ENCODE measurements at places on chromosomes 7 and 10.
A peak's percentile ranks its signal among the peaks of the same experiment; 100 is the strongest.

- DNase-seq = peak; percentile 74
Observed at GRCh38 chr10:15209827-15210509, 41.5 kb upstream of the NMT2 start.

DNA sequence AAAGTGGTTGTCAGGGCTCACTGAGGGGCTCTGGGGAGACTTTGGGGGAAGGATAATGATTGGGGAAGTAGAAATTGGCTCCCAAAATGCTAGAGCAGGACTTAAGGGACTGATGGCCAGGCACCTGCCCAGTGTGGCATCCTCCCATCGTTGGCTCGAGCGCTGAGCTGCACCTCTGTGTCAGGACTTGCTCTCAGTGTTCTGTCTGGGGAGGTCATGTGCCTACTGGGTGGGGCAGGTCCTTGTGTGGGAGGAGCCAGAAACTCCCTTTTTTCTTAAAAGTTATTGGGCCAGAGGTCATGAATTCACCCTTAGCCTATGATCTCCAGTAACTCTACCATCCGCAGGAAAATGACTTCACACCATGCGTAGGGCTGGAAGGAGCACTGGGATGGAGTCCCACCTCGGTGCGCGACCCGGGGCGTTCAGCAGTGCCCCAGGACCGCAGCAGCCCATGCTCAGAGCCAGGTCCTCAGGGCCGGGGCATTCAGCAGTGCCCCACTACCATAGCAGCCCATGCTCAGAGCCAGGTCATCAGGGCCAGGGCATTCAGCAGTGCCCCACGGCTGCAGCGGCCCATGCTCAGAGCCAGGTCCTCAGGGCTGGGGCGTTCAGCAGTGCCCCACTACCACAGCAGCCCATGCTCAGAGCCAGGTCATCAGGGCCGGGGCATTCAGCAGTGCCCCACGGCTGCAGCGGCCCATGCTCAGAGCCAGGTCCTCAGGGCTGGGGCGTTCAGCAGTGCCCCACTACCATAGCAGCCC, 221.9 kb downstream of the EBF3 start:
- DNase-seq = no peak

- DNase-seq = no peak
Observed at GRCh38 chr7:30627026-30627425, 32.3 kb downstream of the GARS1 start.

- no peak for DNase-seq
Observed at GRCh38 chr7:1872191-1873069, 202.4 kb downstream of the ELFN1 start.

GRCh38 chr10:76779796-76780301, 857.8 kb downstream of the KCNMA1 start:
- DNase-seq = no peak

GRCh38 chr10:133315847-133316246, 7.1 kb downstream of the ZNF511 start:
- no peak for DNase-seq

GRCh38 chr7:139838276-139838675, 9.2 kb downstream of the TBXAS1 start:
- DNase-seq = no peak

- peak; percentile 62 for DNase-seq
Observed at GRCh38 chr7:95687759-95688343, 84.5 kb upstream of the DYNC1I1 start.
